ENCODE measurements at places on chromosomes 7 and 10.

DNA sequence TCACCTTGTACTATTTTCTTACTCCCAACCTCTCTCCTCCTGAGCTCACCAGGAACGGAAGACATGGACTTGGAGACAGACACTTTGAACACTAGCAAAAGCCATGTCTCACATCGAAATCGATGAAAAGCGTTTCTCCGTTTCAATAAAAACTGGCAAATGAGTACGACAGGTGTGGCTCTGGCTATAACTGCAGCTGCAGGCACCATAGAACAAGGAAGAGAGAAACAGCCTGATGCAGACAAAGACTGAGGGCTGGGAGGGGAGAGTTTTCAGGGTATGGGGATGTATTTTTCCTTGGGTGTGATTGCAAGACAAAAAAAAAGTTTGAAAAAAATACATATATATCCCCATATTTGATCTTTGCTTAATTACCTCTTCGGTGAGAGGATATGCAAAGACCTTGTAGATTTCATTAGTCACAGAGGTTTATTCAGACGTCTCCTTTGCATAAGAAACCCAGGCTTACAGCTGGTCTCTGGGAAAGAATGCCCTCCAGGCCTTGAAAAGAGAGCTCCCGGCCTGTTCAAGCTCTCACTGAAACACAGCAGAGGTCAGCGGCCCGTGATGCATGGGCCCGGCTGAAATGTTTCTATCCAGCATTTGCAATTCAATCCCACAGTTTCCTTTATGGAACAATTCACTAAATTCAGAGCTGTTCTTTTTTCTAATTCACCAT is 63.1 kb downstream of the TLL2 start:
- no peak for DNase-seq

DNA sequence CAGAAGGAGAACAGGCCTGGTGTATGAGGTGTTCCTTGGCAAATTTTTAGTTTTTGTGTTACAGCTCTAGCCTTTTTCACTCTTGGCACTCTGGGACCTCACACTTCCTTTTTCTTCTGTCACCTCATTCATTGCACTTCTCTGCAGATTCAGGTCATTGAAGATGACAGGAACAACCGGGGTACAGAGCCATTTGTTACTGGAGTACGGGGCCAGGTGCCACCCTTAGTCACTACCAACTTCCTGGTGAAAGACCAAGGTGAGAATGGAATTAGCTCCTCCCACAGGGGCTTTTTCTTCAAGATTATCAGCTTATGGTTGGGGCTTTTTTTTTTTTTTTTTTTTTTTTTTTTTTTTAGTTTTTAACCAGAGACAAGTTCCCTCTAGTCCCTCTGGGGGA is 18.5 kb upstream of the CHCHD1 start:
- DNase-seq, result no peak

DNA sequence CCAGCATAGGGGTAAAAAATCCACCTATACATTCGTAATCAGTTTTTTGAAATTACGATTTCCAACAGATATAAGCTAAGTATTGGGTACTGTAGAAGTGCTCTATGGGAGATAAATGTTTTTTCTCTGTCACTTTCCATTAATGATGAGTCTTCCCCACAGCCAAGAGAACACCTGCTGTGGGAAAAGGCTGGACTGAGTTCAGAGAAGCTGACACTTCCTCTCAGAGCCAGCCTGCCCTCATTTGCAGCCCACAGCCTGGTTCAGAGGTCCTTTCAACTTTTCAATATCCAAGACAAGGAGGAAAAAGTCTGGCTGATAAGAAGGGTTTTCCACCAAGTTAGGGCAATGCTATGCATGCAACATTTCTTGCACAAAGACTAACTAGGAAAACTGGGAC is 64.5 kb upstream of the DNAJB12 start:
- no peak for DNase-seq

GRCh38 chr10:78458983-78459638 is 425.4 kb downstream of the RPS24 start:
- DNase-seq, result no peak

DNA sequence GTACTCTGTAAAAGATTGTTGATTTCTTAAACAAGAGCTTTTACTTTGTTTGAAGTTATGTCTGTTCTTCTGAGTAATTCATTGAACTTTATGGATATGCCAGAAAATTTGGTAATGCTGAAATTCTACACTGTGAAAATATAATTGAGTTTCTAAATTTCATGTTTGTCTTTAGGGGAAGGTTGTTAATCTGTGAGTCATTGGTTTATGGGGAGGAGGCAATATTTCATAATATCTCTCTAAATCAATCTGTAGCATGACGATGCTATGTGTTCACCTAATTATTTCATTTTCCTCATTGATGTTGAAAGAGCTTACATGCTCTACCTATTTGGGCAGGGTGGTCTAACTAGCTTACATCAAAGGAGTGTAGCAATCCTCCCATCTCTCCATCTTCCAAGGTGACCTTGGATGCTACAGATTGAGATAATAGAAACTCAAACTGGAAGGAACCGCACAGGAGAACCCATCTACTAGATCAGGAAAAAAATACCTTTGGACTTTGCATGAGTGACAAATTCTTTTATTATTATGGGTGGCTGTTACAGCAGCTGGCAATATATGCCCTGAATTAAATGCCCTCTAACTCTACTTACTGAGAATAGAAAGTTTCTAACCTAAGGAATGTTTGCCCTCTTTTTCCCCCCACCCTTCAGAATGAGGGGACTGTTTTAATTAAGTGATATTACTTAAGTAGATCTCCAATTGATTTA is 8.4 kb upstream of the SNX13 start:
- DNase-seq, result no peak

- DNase-seq, result no peak
Observed at GRCh38 chr10:42836096-42836495, 53.5 kb downstream of the BMS1 start.

DNA sequence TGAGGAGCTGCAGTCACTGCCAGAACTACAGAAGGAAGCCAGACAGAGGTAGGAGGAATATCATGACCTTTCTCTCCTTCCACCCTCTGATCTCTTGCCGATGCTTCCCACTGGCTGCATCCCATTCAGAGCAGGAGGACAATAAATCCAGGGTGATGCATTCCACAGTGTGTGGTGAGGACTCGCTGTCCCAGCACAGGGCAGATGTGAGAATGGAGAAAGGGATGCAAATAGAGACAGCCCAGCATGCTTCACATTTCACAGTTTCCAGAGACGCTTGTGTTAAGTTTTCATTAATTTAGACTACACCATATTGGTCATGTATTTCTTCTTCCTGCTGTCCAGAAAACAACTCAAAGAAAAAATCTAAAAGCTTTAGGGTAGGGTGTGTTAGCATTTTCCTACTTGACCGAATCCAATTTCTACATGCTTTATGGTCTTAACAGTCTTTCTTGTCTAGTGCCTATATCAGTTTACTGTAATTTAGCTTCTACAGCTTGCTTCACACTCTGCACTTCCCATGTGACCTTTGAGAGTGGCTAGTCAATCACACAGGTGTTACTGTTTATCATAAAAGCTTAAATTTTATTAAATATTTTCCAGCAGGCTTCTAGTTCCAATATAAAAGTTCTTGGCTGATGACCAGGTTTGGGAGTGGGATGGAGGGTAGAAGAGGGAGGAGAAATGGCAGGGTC is 155.6 kb downstream of the RAPGEF5 start:
- no peak for DNase-seq

DNA sequence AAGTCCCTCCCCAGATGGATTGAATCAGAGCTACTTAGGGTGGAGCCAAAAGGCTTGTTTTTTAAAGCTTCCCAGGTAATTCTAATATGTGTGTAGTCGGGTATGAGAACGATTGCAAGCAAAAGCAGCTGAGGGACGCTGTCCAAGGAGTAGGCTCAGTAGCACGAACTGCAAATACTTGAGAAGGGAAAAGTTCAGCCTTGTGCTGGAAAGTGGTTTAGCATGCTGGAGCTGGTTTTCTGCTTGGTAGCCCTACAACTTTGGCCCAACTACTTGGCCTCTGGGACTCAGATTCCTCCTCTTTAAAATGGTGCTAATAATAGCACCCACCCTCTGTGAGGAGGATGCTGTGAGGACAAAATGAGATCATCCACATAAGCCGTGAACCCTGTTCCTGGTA is 76.2 kb downstream of the AHR start:
- no peak for DNase-seq

DNA sequence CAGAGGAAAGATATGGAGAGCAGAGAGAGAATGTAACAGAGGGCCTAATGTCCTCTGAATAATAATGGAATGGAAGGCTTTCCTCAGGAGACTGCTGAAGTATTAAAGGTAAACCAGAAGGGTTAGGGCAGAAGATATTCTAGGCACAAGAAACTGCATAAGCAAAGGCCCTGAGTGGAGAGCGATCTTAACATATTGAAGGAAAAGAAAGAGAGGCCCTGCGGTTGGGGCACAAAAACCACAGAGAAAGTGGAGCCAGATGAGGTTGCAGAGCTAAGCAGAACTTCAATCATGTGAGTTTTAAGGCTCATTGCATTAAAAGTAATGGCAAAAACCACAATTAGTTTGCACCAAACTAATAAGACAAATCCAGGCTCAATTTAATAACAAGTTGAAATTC is 115.8 kb upstream of the VSTM2A start:
- DNase-seq, result no peak

GRCh38 chr7:47221826-47222225 is 360.1 kb downstream of the TNS3 start:
- DNase-seq, result no peak

DNA sequence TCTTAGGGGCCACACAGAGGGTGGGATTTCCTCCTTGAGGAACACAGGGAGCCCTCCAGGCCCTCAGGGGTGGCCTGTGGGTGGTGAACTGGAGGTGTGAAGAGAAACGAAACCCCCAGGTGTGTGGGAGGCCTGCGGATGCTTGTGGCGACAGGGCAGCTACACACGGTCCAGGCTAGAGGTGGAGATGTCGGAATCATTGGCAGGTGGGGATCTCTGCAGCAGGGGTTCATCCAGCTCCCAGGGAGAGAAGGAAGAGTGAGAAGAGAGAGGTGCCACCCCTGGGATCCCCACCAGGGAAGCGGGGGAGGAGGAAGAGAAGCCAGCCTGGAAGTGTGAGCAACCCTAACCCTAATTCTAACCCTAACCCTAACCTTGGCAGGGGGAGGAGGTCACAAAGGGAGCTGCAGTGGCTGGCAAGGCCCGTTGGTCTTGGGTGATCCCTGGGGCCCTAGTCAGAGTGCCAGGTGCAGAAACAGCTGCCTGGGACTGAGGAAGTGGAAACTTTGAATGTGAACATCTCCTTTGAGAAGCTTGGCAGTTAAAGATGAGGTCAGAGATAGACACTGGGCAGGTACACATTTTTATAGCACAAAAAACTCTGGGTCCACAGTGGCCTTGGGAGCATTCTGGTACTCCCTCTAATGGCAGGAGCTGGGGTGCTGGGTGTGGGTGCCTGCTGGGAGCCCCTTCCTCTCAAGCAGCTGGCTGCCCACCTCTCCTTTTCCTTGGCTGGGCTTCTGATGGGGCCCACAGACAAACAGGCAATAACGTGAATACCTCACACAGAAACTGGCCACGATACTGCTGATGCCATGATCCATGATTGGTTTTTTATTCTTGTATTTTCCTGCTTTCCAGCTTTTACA is 6.8 kb upstream of the AEBP1 start:
- DNase-seq, result no peak

GRCh38 chr10:102413806-102414561 is 4.6 kb downstream of the PSD start:
- DNase-seq, result no peak

GRCh38 chr7:112262855-112263487 is 56.5 kb downstream of the ZNF277 start:
- DNase-seq, result no peak

GRCh38 chr7:147519062-147519461 is 1071.5 kb upstream of the C7orf33 start:
- no peak for DNase-seq

- no peak for DNase-seq
Observed at GRCh38 chr7:94067047-94067446, 62.9 kb upstream of the BET1 start.

DNA sequence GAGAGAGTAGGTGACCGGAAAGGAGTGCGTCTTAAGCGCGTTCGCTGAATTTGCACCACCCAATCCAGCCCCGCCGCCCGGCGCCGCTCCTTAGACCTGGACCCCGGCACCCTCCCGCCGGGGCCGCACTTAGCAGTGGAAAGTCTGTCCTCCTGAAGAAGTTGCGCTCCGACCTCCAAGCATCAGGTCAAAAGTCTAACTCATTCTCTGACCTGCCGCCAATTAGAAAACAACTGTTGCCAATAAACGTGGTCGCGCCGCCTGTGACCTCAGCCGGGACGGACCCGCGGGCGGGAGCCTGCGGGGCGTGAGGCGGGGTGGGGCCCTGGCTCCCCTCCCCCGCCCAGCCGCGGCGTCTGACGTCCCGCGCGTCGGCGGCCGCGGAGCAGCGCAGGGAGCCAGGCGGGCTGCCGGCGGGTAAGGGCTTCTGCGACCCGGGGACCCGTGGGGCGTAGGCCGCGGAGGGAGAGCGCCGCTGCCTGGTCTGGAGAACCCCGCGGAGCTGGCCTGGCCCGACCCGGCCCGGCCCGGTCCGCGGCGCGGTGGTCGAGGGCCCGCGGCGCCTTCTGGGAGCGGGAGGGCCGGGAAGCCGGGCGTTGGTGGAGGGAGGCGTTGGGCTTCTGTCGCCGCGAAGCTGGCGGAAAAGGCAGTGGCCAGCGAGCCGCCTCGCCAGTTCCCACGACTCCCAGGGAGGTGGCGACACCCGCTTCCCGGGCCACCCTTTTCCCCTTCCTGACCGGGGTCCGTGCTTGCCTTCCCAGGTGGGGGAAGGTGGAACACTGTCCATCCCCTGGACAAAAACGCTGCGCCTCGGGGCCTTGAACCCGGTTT is at the start of gene BCAP29:
Gene BCAP29 (plus strand): TSS at position 362 of the 831 bp plus-strand sequence. CDS start 527 bp downstream, outside the sequence.
- no peak for DNase-seq

GRCh38 chr7:48139459-48139858 is 31.8 kb upstream of the ABCA13 start:
- DNase-seq, result no peak

DNA sequence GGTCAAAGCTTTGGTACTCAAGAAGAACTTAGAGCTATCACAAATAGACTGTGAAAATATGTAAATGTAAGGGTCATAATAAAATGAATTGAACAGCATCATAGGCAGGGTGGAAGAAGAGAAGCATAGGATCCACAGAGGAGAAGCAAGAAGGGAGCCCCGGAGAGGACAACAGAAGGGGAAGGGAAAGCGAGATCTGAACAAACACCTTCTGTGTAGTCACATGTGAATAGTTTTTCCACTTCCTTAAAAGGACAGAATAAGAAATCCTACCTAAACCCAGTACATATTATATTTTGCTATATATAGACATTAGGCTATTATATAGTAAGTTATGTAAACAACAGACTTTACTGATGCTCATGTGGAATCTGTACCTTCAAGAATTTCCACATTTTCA is 160.2 kb downstream of the DKK1 start:
- no peak for DNase-seq

DNA sequence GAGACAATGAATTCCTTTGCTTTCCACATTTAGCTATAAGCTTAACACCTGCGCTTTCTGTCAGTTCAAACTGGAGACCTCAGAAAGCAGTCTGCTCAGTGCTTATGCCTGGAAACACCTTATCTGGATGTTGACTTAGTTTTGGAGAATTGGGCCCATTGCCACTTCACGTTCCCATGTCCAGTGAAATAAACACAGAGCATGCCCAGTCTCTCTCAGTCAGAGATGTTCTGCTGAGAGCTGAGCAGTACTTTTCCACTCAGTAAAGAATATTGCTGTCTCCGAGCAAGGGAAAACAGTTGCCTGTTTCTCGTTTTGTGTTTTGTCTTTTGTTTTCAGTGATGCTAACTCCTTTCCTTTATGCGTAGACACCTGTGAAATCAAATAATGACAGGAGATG is 83.2 kb upstream of the PRR15 start:
- no peak for DNase-seq
